ENCODE measurements at places on chromosomes 5 and 9.

DNA sequence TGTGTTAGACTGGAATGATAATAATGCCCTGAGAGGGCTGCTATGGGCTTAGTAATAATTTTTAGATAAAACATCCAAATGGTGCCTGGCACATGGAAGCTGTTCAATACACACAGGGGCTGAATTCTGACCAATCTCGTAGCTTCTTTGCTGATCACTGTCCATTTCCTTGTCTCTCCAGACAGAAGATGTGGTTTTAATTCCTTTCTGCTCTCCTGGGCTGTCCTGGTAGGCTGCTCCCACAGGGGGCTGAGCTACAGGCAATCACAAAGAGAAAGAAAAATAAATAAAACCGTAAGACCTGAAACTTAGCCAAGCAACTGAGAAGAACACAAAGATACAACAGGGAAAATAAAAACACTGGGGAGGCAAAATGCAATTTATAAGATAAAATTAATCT, 136.5 kb downstream of the CDK5RAP2 start:
- DNase-seq, result no peak

DNA sequence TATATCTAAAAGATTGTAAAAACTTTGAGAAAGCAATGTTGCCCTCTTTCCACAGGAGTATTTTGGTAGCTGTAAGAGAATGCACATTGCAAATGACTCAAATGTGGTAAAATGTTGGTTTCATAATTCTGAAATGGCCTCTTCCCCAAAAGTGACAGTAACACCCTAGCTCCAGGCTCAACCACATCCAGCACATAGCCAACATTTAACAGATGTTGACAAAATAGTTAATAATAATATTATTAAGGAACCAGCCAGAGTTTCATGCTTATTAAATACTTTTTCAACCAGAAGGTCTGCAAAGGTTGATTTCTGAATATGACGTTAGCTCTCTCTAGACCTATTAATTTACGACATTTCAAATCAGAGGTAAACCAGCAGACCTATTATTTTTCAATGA, 1.3 kb downstream of the ANXA1 start:
- no peak for DNase-seq

- DNase-seq, result no peak
Observed at GRCh38 chr9:20355022-20355421, 267.3 kb downstream of the MLLT3 start.

DNA sequence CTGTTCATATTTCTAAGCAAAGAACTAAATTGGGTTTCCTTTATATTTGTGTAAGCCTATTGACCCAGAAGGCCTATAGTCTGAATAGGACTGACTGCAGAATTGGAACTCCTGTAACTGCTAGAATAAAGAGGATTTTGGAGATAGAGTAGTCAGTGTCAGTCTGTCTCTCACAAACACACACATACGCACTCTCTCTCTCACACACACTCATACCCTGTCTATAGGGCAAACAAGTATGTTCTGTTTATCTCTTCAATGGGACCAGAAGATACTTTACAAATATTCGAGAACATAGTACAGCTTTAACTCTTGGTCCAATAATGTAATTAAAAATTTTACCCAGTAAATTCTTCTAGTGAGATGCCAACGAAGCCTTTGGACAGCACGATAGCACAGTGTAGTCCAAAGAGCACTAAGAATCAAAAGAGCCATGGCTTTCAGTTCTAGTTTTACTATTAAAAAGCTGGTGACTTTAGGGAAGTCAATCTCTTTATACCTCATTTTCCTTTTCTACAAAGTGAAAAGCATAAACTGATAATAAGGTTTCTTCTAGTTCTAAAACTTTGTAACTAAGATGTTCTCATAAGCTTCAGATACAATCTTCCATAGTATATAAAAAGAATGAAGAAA, 19.3 kb downstream of the ABHD17B start:
- DNase-seq, result no peak

DNA sequence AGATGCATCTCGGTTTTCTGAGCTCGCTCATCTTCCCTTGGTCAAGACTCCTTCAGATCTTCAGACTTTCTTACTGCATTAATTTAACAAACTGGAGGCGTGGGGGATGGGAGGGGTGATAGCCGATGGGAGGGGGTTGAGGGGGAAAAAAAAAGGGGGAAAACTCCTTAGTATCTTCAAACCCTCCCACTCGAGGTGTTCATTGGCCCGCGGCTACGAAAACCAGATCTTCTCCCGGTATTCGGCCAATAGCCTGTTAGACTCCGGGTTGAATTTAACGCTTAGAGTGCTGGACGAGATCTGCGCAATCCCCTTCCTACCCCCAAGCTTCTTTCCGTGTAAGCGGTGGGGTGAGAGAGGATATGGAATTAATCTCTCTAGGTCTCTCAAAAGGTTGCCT, 689 bp upstream of the GLRA1 start:
- no peak for DNase-seq

DNA sequence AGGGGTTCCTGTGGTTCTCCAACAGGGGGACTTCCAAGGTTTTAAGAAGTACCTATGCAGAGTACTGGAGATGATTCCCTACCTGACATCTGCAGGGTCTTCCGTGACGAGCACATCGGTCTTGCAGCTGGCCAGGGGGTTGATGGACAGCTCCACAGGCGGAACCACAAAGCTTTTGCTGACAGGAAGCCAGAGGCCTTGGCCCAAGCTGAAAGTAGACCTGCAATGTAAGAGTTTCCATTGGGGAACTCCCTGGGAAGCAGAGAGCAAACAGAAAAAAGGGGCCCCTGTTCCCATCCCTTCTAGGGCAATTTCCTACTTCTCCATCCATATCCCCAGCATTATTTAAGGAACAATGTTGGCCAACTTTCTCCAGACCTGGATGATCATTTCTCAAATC, 288.0 kb downstream of the TRIM32 start:
- no peak for DNase-seq

- DNase-seq, result no peak
Observed at GRCh38 chr5:179294131-179294780, 51.0 kb downstream of the ADAMTS2 start.

DNA sequence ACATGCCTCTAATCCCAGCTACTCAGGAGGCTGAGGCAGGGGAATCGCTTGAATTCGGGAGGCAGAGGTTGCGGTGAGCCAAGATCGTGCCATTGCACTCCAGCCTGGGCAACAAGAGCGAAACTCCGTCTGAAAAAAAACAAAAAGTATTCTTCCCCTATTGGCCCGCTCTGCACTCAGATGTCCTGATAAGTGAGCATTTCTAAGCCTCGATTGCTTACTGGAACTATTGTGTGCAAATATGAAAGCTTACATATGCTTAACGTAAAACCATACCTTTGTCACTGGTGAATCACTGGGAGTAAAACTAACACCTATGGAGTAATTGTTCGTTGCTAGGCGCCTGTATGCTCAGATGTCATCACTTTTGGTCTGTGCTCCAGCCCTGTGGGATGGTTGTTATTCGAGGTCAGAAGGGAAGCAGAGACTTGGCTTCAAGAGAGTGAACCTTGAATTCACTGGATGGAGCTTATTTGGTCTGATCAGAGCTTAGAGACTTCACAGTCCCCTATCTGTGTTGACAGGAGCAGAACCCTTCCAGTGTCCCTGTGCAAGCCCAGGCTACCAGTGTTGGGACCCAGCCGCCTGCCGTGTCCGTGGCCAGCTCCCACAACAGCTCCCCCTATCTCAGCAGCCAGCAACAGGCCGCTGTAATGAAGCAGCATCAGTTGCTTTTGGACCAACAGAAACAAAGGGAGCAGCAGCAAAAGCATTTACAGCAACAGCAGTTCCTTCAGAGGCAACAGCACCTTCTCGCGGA, 25.3 kb upstream of the LTC4S start:
- DNase-seq, result no peak

DNA sequence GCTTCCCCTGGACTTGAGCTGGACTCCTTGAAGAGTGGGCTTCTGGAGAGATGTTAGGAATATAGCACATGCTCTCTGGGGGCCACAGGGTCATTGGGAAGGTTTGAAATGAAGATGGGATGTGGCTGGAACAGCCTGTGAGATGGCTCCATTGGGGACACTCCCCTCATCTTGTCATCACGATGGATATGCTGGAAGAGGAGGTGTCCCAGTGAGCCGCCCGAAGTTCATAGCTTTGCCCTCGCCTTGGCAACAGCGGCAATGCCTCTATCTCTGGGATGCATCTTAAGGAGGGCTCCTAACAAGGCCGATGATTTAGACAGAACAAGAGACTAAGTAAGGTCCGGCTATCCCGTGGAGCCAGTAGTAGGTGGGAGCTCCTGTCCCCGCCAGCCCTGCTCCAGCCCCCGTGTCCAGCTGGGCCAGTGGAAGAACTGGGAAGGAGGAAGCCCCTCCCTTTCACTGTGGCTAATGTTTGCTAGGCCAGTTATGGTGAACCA, 23.9 kb downstream of the AMBP start:
- DNase-seq, result no peak

- DNase-seq, result no peak
Observed at GRCh38 chr5:77230727-77231470, 20.4 kb downstream of the PDE8B start.

GRCh38 chr5:66939094-66939493, 257.5 kb downstream of the CD180 start:
- DNase-seq, result no peak

DNA sequence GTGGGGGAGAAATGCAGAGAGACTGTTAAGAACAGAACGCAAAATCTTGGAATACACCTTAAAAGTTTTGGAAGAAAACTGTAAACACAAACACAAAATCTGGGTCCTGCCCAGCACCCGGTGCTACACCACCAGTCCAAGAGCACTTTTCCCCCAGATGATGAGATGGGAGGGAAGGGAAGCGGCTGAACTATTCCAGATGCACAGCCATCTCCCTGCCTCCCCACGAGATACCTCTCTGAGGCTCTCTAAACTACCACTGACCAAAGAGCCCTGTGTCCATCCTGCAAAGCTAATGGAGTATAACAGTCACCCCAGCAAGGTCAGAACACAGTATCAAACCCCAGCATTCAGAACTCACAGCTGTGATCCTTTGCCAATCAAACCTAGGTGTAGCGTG, 8.0 kb downstream of the SPARC start:
- DNase-seq, result no peak

- no peak for DNase-seq
Observed at GRCh38 chr5:67537439-67538148, 341.0 kb upstream of the CD180 start.

DNA sequence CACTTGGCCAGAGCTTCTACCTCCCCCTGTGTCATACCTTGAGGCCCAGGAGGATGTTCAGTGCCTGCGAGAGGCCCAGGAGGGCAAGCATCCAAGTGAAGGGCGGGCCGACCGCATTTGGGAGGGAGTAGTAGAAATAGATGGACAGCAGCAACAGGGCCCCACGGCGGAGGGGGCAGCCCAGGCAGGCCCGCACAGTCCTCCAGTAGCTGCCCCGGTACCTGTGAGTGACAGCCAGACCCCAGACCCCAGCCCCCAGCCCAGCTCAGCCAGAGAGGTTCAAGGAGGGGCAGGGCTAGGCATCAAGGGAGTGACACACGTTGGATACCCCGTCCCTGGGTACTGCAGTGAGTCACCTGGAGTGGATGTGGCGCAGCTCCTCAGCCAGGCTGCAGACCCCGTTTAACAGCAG, 1.4 kb downstream of the STING1 start:
- DNase-seq, result no peak

- DNase-seq, result no peak
Observed at GRCh38 chr9:134356496-134357470, 30.5 kb downstream of the RXRA start.

- no peak for DNase-seq
Observed at GRCh38 chr5:43415935-43416802, 4.0 kb upstream of the CCL28 start.

DNA sequence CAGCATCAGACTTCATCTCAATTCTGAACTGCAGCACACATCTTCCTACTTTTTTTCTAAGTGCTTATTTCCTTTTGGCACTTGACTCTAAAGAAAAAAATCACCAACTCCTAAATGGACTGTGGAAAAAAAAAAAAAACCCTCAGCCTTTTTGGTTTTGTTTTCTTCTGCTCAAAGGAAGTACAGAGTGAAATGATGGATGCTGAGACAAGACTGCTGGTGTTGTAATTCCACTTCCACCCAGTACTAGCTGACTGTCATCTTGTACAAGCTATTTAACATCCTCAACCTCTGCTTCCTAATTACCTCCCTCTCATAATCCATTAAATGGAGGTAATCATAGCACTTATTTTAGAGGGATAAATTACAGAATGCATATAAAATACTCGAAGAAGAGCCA, 171.5 kb upstream of the GNA14 start:
- DNase-seq, result no peak

DNA sequence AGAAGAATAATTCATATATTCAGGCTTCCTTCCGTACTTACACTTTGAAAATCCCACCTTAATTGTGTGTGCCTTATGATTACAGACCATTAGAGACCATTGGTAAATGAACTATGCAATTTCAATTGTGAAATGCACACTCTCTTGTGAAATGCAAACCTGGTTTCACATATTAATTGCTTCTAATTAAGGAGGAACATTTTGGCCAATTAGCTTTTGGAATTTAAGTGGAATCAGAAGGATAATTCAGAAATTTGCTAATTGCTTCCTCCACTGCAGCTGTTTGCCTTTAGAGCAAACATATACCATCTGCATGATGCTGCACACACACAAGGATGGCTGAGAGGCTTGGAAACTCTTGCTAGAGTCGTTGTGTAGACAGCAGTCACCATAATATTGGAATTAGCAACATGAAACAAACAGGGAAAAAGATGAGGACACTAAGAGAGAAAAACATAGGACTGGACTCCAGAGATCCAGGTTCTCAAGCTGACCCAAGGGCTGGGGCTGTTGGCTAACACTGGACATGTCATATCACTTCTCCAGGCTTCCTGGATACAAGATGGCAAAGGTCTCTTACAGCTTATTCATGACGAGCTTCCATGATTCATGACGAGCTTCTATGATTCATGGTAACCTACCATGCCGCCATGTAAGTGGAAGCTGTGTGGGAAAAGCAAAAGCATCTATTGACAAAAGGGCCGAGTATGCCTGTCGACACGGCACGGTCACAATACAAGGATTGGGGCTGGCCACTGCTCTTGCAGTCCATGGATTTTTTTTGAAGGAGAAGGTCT, 78.0 kb downstream of the PTCH1 start:
- DNase-seq, result no peak

- DNase-seq, result no peak
Observed at GRCh38 chr5:149216496-149216895, 55.2 kb upstream of the AFAP1L1 start.

DNA sequence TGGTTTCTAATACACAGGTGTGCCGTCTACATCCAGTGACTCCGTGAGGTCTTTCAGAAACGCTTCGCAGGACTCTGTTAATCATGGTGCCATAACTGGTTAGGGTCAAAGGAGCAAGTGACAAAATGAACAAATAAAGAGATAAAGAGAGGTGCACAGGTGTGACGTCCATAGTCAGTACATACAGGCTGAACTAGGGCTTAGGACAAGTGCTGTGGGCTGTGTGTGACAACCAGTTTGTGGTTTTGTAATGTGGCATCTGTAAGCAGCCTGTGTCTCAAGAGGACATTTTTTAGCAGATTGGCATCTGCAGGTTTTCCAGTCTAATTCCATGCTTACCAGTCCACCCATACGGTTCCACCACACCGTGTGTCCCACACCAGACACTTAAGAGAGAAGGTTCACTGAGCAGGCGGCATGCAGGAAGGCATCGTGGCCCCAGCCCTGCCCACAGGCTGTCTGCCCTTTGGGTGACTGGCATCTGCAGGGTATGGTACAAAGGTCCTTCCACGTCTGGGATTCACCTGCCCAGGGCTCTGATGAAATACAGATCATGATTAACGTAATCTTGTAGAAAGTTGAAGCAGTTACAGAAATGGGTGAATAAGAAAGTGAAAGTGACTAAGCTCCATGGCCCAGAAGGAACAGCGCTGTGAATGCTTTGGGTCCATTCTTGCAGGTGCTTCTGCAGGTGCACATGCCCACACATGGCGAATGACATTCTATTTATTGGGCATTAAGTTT, 26.9 kb downstream of the SRD5A1 start:
- DNase-seq, result no peak

- DNase-seq, result no peak
Observed at GRCh38 chr5:79229357-79230174, 6.4 kb upstream of the JMY start.

All from stimulated activated CD4-positive, alpha-beta T cell treated with anti-CD3 and anti-CD28 coated beads, TNF-alpha, amount 100 ng/mL, for 1 hour (primary cell).